ENCODE measurements at places on chromosomes 7 and 10.

DNA sequence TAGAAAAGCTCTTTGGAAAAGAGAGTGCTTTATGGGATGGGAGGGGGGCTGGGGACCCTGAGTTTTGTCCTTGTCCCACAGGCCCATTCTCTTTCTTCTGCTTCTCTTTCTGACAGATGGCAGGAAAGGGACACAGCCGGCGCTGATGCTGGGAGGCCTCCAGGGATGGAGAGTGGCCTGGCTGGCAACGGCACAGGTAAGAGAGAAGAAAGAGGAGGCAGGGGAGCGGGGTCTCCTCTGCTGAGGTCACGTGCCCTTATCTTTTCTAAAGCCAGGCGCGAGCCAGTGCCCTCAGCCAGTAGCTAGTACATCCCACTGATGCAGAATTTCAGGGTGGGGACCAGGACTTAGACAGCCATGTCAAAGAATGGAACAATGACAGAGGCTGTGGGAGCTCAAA is 9.2 kb downstream of the ZNF775 start:
- no peak for DNase-seq

- DNase-seq = no peak
These were observed 120.8 kb downstream of the DNAJB6 start for GRCh38 chr7:157457355-157458253.

- no peak for DNase-seq
These were observed 8.9 kb downstream of the GFRA1 start for GRCh38 chr10:116263870-116264655.

- no peak for DNase-seq
These were observed 87.2 kb upstream of the ZNF32 start for GRCh38 chr10:43735907-43736306.

DNA sequence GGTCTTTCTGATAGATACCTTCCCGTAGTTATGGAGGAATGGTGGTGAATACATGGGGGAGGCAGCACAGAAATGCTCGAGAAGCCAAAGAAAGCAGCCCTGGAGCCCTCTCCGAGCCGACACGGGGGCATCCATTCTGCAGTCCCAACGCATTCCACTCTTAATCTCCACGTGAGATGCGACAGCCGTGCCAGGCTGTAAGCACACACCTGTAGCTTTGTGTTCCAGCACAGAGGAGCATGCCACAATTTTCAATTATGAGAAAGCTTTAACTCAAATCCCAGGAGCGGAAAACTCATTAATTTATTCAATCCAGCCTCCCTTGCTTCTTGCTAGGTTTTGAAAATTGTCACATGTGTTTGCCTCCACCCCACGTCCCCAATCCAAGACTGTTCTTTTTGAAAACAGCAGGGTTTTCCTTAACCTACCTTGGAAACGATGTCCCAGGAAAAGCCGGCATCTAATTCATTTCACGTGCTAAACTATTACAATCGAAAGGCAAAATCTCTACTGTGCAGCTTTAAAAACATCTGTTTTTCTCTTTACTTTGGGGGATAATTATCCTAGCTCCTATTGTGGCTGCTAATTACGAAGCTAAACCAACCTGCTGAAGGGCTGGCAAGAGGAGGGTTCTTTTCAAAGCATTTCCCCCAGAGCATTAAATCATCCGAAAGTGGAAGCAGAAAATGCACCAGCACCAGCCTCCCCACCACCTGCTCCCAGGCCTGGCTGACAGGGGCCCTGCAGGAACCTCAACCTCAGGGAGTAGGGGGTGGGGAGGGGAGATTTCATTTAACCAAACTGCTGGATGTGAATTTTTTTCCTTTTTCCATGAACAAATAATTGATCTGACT is 56.0 kb upstream of the CHST15 start:
- no peak for DNase-seq

- DNase-seq = no peak
These were observed 210.9 kb downstream of the CUX1 start for GRCh38 chr7:102028206-102028826.

DNA sequence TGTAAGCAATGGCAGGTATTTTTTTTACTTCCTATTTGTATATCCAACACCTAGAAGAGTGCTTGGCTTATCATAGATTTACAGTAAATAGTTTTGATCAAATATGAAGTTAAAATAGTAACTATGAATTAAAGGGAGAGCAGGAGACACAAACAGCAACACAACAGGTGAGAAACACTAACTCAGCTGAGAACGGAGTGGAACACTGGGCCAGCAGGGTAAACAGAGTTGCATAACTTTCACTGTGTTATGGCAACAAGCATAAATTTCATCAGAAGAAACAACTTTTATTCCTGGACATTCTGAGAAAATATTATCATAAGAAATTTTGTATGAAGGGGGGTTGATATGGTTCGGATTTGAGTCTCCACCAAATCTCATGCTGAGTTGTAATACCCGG is 52.2 kb upstream of the SMIM30 start:
- no peak for DNase-seq

GRCh38 chr10:115514895-115515294 is 421.7 kb downstream of the ATRNL1 start:
- no peak for DNase-seq

- no peak for DNase-seq
These were observed 3.7 kb upstream of the FLNC start for GRCh38 chr7:128826512-128826911.

GRCh38 chr7:29486191-29486700 is 77.4 kb upstream of the PRR15 start:
- no peak for DNase-seq

DNA sequence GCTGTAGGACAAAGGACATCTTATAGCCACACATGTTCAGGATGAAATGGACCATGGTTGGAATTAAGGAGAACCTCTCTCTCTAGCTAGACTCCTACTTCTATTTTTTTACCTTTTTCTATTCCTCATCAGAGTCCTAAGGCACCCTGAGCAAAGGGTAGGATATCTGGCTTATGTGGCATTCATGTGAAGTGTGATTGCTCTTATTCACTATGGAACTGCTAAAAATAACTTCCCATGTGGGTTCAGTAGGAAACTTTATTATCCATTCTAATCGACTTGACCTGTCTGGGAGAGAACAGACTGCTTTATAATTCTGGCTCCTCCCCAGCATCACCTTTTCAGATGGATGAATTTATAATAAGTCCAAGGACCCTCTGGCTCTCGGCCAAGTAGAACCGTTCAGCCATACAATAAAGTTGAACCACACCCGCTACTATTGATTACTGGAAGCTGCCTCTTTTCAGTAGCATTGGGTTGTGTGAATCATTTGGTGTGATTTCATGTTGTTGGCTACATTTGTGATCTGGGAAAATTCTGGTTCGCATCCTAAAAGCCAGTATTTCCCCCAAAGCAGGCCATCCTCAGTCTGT is 117.5 kb downstream of the NRF1 start:
- DNase-seq = no peak

DNA sequence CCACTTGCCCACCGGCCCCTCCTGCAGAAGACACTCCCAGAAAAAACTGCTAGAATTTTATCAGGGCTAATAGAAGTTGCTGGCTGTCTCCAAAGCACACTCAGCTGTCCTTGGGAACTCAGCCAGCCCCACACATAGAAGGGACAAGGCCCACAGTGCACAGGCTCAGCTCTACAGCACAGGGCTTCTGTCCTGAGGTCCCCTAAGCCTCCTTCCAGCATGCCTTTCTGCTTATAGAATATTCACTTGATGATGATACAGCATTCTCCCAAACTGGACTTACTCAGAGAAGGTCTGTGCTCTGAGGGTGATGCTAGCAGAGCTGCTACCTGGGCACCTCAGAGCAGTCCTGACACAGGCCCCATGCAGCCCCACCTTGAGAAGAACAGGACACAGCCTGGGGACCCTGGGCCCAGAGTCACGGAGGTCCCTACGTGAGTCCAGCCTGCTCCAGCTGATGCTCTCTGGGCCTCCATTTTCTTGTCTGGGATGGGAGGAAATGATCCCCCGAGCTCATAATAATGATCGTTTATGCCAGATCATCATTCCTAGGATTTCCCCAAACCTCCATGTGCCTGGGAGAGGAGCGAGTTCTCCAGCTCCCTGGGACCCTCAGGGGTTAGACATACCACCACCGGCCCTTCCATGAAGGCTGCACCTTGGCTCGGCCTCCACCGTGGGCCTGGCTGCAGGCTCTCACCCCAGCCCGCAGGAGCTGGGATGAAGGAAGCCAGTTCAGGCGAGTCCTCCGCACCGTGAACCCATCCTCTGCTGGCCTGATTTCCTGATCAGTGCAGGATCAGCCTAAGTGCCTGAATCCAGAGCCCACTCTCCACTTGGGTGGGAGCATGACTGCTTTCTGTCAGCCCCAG is 145.6 kb downstream of the ZNF248 start:
- no peak for DNase-seq

DNA sequence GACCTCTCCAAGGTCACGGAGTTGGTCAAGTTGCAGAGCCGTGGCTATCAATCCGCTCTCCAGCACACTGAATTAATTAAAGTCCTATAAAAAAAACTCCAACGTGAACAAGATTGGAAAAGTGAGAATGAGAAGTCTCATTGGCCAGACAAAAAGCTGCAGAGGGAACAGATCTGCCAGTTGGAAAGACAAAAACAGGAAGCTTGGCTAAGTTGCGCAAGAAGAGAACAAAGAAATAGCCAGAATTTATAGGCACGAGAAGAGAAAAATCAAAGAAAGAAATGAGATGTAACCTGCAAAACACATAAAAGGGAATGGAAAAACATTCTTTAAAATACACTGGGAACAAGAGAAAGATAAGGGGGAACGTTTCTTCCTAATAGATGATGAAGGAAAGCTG is 45.7 kb upstream of the CRTAC1 start:
- DNase-seq = no peak

- DNase-seq = no peak
These were observed 21.9 kb upstream of the CFAP46 start for GRCh38 chr10:132964231-132964630.

GRCh38 chr10:24333736-24334135 is 124.8 kb downstream of the KIAA1217 start:
- DNase-seq = no peak

DNA sequence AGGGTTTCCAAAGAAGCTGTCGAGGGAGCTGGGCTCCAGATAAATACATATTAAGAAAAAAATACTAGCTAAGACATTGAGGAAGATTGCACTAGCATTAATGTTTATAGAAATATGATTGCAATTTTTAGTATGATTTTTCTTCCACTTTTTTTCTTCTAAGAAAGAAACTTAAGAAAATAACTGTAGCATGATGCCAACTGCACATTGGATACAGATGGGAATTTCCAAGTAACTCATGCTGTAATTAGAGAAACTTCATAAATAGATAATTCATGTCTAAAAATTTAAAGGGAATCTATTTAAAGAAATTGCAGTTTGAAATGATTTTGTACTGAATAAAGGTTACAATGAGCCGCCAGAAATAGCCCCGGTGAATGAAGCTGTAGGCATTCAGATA is 119.4 kb downstream of the POLR1F start:
- no peak for DNase-seq

GRCh38 chr7:94335586-94335985 is 59.1 kb upstream of the COL1A2 start:
- no peak for DNase-seq

DNA sequence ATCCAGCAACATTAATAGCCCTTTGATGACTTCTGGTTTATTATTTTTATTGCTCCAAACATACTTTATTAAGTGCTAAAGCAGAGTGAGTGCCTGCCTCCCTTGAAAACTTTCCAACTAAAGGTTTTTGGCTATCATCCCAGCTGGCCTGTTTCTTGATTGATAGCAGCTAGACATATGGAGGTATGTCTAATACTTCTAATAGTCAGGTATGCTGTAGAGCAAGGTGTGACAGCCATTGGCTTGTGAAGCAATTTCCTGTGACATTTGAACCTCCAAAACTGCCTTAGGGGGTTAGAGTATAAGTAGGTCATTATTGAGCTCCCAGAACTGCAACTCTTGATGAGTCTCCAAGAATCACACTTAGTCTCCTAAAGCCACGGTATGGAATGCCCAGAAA is 55.8 kb downstream of the LOXL4 start:
- DNase-seq = no peak

DNA sequence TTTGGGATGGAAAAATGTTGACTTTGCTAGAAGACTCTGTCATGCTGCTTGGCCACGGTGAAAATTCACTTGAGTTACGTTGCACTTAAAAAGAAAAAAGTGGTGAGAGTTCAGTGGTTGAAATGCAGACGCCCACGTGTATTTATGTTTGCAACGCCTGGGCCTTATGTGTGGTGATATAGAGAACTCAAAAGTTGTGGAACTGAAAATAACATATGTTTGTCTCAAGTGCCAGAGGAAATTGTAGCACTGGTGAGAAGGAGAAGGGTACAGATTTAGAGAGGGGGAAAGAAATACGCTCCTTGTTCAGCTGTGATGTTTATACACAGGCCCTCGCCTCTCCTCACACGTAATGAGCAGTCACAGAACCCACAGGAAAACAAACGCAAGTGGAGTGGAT is 73.6 kb downstream of the EMX2 start:
- DNase-seq = no peak

- no peak for DNase-seq
These were observed 340.0 kb upstream of the NRP1 start for GRCh38 chr10:33674491-33674890.

DNA sequence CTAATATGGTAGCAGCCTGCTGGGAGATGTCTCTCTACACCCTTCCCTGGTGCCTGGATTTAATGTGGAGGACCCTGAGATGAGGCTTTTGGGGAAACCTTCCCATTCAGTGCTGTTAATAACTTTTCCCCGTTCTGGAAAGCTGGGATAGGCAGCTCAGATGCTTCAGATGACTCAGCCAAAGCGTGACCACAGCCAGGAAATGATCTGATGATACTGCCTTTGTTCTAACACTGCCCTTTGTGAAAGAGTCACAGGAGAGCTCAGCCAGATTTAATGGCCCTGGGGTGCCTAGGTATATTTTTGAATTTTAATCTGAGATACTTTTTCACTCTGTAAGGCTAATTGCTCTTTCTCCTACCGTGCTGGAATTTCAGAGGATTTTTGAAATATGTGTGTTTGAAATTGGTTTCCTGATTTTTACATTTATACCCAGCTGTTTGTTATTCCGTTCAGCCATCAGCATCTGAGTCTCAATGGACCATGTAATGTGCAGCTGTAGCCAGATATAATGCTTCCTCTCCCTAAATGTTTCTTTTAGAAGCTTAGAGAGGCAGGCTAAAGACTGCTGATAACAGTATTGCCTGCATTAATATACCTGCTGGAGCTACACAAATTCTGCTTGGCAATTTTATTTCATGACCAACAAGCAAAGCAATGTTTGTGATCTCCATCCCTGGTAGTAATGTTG is 17.8 kb downstream of the CELF2 start:
- no peak for DNase-seq
